ENCODE measurements at places on chromosomes 13 and 19.

- no peak for DNase-seq
Measured at GRCh38 chr13:99375738-99376080, 68.5 kb upstream of the GPR183 start.

GRCh38 chr19:16005925-16006324 lies 57.1 kb downstream of the OR10H4 start:
- no peak for DNase-seq

GRCh38 chr19:17739121-17739875 lies 12.0 kb upstream of the FCHO1 start:
- no peak for DNase-seq

- no peak for DNase-seq
Measured at GRCh38 chr19:42158926-42159325, 26.7 kb upstream of the POU2F2 start.

- DNase-seq, result no peak
Measured at GRCh38 chr13:103022336-103022735, 43.9 kb downstream of the SLC10A2 start.

DNA sequence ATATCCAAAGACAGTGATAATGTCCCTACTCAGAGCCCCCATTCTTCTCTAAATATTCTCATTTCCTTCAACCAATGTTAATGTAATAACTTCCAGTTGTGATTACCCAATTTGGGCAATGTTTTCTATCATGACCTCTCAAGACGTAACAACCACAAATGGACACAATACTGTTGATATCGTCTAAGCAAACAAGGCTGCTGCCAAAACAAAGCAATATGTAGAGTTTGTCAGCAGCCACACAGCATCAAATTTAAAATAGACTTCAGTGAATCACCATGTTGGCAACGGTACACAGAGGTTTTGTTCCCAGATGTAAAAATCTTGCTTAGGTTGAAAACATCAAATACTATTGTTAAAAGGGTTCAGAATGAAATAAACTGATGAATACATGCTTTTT lies 205.1 kb downstream of the DACH1 start:
- DNase-seq, result no peak

DNA sequence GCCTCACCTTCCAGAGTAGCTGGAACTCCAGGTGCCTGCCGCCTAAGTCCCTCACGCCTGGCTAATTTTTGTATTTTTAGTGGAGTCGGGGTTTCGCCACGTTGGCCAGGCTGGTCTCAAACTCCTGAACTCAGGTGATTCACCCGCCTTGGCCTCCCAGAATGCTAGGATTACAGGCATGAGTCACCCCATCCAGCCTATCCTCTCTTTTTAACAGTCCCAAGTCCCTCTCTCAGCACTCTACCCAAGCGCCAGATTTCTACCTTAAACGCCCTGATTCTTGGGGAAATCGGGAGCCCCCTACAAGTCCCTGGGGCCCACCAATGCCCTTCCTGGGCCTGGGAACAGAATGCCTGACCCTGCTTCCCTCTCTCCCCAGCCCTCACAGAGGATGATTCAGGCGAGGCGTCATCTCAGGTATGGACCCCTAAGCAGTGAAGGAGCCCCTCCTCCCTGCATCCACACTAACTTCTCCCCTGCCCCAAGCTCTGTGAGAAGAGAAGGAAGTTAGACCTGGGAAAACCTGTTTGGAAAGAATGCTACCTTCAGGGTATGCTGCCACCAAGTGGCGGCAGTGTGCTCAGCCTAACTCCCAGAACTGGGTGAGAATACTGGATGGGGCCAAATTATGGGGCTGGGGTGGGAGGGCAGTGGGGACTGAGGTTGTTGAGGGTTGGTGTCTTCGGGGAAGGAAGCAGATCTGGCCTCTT lies 20.8 kb upstream of the EBI3 start:
- DNase-seq, result no peak

- DNase-seq, result no peak
Measured at GRCh38 chr13:113658836-113659235, 838 bp upstream of the ATP4B start.

DNA sequence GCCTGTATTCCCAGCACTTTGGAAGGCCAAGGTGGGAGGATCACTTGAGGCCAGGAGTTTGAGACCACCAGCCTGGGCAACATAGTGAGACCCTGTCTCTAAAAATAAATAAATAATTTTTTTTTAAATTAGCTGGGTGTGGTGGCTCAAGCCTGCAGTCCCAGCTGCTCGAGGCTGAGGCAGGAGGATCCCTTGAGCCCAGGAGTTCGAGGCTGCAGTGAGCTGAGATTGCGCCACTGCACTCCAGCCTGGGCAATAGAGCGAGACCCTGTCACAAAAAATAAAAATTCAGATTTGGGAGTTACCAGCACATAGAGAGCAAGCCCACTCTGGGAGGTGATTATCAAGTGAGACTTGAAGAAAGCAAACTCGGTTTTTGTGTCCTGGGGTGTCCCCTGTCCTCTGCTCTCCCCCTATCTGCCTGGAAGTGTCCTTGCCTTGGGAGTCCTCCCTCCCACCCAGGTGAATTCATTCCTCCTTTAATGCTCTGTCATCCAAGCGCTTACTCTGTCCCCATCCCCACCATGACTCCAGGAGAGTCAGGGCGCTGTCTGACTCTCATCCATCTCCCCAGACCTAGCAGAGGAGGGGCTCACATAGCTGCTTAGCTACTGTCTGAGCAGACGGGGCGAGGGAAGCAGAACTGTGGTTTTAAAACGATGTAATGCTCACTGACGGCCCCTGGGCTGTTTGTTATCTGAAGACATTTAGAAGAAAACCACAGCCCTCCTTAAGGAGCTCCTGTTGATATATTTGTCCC lies 146.8 kb downstream of the STK24 start:
- DNase-seq, result no peak

GRCh38 chr13:34159946-34160345 lies 342.0 kb downstream of the RFC3 start:
- no peak for DNase-seq

DNA sequence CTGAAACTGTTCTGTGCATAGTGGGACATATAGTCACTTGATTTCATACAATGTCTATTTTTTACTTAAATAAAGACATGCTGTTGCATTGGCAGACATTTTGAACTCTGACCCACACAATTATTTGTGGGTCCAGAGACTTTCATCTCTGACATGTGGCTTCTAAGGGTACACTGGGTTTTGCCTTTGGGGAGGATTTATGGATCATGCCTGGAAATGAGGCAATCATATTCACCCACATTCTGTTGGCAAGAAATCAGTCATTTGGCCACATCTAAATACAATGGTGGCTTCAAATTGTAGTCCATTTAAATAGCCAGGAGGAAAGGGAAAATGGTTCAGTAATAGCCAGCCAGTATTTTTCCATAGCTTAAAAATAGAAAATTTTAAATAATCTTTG lies 238.3 kb upstream of the KLF12 start:
- DNase-seq, result no peak

- no peak for DNase-seq
Measured at GRCh38 chr19:12757544-12758274, 6.1 kb downstream of the BEST2 start.

- DNase-seq, result no peak
Measured at GRCh38 chr13:80630685-80631121, 289.8 kb upstream of the SPRY2 start.

- no peak for DNase-seq
Measured at GRCh38 chr19:34579281-34580054, 97.5 kb downstream of the SCGB2B2 start.

- DNase-seq, result no peak
Measured at GRCh38 chr13:90846936-90847335, 500.6 kb upstream of the MIR17HG start.

DNA sequence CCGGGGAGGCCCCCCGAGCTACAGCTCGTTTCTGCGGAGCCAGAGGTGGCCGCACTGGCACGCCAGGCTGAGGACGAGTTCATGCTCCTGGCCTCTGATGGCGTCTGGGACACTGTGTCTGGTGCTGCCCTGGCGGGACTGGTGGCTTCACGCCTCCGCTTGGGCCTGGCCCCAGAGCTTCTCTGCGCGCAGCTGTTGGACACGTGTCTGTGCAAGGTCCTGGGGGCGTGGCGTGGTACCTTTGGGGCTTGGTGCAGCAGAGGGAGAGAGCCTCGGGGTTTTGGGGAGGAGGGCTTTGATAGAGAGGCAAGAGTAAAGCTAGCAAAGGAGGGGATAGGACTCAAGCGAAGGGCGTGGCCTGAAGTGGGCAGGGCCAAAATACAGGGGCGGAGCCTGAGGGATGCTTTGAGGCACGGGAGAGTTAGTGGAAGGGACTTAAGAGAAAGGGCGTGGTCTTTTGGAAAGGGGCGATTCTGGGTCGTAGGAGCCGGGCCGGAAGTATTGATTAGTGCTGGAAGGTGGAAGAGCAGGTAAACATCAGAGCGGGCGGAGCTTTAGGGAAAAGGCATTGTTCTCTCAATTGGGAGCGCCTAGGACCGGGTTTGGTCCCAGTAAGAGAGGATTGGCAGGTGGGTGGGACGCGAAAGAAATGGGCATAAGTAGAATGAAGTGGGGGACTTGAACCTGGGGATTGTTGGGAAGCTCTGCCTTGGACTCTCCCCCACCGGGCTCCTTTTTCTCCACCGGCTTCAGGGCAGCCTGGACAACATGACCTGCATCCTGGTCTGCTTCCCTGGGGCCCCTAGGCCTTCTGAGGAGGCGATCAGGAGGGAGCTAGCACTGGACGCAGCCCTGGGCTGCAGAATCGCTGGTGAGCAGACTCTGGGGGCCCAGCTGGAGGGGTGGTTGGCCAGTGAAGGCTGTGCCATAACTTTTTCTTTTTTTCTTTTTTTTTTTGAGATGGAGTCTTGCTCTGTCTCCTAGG lies 1.2 kb downstream of the PPM1N start:
- no peak for DNase-seq

DNA sequence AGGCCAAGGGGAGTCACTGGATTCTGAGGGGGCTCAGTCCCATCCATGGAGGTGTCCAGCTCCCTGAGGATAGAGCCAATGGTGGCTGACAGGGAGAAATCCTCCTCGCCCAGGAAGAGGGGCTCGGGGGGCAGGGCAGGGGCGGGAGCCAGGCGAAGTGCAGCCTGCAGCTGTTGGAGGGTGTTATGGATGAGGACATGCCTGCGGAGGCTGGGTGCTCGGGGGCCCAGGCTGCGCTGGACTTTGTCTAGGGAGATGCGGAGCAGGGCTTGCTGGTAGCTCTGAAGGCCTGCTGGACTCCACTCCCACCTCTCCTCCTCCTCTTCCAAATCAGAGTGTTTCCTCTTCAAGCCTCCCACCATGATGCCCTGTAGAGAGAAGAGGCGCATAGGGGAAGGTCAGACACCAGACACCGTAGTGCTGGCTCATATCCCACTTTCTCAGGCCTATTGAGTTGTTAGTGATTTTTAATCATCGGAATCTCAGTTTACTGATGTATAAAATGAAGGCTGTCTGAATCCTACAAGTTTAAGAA lies 2.3 kb downstream of the SERTAD3 start:
- no peak for DNase-seq

DNA sequence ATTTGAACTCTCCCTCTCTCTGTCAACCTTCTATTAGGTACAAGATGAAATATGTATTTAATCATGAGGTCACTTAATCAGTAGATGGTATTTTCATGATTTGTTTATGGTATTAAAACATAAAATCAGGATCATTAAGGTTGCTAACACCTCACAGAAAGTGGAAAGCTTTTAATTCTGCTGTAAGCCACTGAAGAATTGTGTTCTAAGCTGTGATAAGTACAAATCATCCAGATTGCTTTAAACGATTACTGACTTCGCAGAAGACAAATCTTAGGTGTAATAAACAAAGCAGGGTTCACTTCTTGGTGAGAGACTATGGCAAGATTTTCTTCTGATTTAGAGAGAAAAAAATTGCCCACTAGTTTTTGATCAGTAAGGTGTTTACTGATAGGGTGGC lies 214.5 kb downstream of the ABCC4 start:
- DNase-seq, result no peak

DNA sequence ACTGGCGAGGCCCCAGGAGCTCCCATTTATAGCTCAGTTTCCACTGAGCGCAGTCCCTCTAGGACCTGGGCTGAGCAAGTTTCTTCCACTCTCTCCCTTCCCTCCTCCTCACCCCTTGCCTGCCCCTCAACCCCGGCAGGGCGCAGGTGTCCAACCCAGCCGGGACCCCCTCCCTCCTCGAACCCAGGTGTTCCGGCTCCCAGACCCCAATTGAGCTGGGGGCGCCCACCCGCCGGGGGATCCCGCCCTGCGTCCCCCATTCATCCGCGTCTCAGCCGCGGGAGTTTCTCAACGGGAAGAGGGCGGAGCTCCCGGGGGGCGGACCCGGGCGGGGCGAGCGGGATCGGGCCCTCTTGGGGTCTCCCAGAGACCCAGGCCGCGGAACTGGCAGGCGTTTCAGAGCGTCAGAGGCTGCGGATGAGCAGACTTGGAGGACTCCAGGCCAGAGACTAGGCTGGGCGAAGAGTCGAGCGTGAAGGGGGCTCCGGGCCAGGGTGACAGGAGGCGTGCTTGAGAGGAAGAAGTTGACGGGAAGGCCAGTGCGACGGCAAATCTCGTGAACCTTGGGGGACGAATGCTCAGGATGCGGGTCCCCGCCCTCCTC lies at the start of gene KIRREL2:
TSS of gene KIRREL2 (plus strand) at position 366 of the 604 bp plus-strand sequence. CDS start at position 575, 209 bp downstream.
- no peak for DNase-seq

DNA sequence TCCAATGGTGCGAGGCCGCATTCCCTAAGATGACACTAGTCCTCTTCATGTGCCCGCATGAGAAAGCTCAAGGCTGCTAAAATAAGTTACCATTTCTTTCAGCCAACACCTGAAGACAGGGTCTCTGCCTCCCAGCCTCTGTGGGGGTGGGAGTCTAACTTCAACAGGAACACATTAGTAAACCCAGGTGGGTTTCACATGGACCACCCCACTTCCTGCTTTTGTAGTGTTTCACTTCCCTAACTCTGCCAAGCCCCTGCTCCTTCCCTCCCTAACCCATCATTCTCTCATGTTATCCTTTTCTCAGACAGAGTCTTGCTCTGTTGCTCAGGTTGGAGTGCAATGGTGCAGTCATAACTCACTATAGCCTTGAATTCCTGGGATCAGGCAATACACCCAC lies 783.6 kb downstream of the UQCRFS1 start:
- DNase-seq, result no peak

- DNase-seq, result no peak
Measured at GRCh38 chr13:45851956-45852355, 403 bp upstream of the SIAH3 start.

GRCh38 chr13:92838786-92839185 lies 387.8 kb upstream of the GPC6 start:
- DNase-seq, result peak; percentile 50

DNA sequence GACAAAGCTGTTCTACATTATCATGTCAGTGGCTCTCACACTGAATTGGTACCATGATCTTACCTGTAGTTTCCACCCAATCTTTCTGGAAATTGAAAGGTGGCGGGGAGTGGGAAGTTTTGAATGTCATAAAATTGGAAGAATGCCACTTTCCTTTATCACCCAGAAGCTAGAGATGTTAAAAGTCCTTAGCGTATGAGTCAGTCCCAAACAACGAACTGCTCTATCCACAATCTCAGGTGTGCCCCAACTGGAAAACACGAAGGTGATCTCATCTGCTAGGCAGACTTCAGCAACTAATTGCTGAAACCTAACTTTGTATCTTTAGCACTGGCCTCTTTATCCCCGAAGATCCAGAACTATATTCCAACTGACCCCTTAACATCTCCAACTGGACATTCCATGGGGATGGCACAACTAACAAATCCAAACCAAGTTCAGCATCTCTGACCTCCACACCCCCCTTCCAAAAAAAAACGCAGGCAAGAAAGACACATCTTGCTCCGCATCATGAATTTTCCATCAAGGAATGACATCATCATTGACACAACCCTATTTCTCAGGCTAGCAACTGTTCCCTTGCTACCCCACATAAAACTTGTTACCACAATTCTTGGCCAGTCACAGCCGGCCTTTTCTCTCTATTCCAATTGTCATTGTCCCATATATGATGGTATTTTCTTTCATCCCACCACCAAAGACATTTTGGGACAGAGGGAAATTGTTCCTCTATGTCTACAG lies 175.4 kb downstream of the KLF12 start:
- DNase-seq, result no peak

- DNase-seq, result no peak
Measured at GRCh38 chr19:40089462-40089861, 1.3 kb downstream of the ZNF780A start.
